HTR-8/SVneo (cell line): ENCODE measurements at places on chromosomes 2 and 18.

GRCh38 chr2:17959833-17960232 lies 81.4 kb downstream of the KCNS3 start:
- DNase-seq, result no peak

DNA sequence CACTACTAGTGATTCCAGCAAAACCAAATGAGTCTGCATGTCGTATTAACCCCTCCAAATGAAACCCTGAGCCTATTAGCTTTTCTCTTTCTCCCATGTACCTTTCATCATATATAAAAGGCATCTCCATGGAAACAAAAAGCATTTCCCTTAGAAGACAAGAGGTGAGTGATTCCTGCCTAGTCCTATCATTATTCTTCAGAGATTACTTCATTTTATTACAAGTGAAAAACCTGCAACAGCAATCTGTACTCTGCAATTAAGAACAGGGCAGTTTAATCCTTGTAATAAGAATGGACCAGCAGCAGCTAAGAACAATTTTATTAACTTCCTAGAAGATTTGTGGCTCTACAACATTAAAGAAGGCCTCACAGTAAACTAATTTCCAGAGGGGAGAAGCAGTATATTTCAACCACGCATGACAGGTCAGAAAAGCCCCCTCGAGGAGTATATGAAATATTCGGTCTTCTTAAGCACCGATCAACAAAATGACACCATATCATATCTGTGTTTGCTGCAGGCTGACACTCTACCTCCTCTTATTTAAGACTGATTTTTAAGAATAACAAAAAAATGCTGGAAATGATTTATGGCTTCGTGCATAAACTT lies 132.3 kb upstream of the TFPI start:
- no peak for DNase-seq

DNA sequence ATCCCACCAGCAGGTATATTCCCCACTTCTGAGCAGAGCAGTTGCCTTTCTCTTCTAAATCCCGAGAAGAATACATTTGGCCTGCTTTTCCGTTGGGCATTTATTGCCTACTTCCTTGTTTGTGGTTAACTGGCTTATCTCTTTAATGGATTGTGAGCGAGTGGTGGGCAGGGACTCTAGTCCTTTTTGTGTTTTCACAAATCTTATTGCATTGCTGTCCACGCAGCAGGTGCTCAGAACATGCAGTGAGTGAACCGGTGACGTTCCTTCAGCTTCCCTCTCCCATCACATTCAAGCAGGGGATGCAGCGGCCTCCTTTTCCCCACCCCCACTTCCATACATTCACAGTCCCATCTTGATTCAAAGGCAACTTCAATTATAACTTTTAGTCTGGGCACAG lies 28.9 kb upstream of the GAREM2 start:
- no peak for DNase-seq

DNA sequence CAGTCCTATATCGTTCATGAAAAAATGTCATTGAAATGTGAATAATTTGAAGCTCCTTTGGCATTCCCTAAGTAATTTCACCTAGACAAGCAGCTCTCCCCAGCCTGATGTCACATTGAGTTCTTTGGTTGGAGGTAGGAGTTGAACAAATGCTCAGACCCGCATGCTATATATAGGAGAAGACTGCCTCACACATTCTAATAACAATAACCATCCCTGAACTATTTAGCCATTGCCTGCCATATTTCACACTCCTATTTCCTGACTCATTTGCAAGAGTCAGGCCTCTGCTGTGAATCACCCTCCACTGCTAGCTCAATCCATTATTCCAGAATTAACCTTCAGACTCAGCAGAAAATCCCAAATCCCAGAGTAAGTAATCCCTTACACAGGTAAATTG lies 256.6 kb upstream of the ACVR2A start:
- DNase-seq, result peak; percentile 18

- DNase-seq, result no peak
These were observed 923.6 kb downstream of the CCDC85A start for GRCh38 chr2:57107353-57107752.

GRCh38 chr2:84827978-84828575 lies 52.8 kb downstream of the TRABD2A start:
- DNase-seq, result no peak

GRCh38 chr2:28809927-28810326 lies 707 bp upstream of the SPDYA start:
- no peak for DNase-seq

DNA sequence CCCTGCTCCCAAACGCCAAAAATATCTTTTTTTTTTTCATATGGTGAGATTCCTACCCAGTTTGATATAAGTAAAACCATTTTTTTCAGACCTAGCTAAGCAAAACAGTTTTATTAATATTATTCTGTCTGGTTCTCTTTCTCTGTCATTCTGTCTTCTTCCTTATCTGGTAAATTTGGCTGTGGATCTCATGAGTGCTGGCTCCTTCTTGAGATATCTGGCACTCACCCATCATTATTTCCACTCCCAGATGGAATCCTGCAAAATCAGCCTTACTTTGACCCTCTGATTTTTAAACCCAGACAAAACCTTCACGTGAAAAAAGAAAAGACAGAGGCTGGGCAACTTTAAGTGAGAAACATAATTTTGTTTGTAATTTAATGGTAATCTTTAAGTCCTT lies 373.6 kb downstream of the NYAP2 start:
- DNase-seq, result no peak

- peak; percentile 26 for DNase-seq
These were observed at the start of gene SERPINB7 for GRCh38 chr18:63775166-63775730. TSS of gene SERPINB7 (plus strand) at chr18:63775418. CDS start at chr18:63782373, 6,955 bp downstream.

DNA sequence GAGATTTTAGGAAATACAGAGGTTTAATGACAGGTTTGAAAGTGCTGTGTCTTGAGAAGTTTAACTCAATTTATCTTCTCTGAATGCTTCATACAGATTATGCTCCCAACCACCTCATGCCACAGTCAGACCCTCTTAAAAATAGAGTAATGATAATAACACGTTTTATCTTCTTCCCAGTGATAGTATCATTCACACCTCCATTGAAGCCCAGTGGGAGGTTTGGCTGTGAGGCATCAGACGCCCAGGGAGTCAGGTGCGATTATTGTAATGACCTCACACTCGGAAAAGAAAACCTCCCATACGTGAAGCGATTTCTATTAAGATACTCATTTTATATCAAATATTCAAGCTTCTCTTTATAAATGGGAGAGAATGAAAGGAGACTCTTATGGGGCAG lies 366.3 kb downstream of the SETBP1 start:
- no peak for DNase-seq

GRCh38 chr18:6785001-6785400 lies 55.5 kb downstream of the ARHGAP28 start:
- peak; percentile 21 for DNase-seq

- DNase-seq, result no peak
These were observed 721.9 kb upstream of the ACVR2A start for GRCh38 chr2:147122944-147123343.

GRCh38 chr18:63365876-63366212 lies 1.2 kb downstream of the KDSR start:
- peak; percentile 1 for DNase-seq

DNA sequence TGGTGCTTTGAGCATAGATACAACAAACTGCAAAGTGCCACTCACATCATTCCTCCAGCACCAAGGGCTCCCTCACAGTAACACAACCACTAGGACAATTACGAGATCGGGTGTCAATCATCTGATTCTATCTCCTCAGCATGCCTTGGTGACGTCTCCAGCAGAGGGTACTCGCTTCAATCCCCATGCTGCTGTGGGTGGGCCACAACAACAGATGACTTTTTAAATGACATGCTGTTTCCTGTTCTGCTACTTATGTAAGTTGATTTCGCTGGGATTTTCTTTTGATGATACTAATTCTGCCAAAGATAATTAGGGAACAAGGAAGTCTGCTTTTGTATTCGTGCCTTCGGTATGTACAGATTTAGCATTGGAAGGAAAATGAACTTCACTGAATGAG lies 1113.0 kb downstream of the BCL11A start:
- no peak for DNase-seq

GRCh38 chr2:121831841-121832240 lies 76.4 kb downstream of the TSN start:
- no peak for DNase-seq

DNA sequence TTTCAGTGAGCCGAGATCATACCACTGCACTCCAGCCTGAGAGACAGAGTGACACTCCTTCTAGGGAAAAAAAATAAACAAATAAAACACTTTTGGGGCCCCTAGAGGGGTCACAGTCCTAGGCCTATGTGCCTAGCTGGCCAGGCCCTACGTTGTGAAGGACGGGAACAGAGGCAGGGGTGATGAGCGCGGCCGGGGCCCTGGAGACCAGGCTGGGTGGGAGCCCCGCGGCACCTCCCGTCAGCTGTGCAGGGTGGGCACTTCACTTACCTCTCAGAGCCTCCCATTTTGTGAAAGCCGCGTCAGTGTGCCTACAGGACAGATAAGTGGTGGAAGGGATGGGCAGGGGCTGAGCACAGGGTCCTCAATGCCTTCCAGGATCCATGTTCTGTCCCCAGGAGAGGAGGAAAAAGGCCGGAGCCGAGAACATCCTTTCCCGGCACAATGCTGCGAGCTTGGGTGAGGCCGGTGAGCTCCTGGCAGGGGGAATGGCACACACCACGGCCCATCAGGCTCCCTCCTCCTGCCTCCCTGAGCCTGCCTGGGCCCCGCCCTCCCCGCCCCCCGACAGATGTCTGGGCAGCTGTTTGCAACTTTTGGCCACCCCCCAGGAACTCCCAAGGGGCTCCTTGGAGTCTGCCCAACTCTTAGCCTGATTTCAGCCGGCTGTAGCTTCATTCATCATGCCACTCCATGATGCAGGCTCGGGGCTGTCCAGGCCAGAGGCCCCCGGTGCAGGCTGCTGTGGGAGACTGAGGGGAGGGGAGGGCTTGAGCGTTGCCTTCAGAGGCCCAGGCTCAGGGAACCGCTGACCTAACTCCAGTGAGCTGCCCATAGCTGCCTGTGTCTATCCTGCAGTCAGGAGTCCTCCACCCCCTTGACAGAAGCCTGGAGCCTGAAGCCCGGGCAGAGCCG lies 196.5 kb downstream of the TFCP2L1 start:
- no peak for DNase-seq

- no peak for DNase-seq
These were observed 167.4 kb downstream of the CAPN13 start for GRCh38 chr2:30639836-30640235.

DNA sequence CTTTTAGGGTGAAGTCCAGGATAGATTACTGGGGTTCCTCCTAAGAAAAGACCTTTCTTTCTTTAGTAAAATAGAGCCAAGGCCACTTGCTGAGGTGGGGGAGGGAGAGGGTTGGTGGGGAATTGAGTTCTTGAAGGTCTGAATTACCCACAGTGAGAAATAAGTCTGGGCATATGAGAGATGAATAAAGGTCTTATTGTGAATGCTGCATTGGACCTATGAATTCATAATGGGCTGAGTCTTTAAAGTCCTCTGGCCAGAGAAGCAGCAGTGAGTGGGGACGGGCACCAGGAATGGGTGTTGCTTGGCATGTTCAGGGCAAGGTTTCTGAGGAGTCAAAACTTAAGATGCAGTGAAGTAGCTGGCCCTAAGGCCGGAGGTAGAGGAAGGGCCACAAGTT lies 10.5 kb downstream of the MAPRE3 start:
- DNase-seq, result no peak

DNA sequence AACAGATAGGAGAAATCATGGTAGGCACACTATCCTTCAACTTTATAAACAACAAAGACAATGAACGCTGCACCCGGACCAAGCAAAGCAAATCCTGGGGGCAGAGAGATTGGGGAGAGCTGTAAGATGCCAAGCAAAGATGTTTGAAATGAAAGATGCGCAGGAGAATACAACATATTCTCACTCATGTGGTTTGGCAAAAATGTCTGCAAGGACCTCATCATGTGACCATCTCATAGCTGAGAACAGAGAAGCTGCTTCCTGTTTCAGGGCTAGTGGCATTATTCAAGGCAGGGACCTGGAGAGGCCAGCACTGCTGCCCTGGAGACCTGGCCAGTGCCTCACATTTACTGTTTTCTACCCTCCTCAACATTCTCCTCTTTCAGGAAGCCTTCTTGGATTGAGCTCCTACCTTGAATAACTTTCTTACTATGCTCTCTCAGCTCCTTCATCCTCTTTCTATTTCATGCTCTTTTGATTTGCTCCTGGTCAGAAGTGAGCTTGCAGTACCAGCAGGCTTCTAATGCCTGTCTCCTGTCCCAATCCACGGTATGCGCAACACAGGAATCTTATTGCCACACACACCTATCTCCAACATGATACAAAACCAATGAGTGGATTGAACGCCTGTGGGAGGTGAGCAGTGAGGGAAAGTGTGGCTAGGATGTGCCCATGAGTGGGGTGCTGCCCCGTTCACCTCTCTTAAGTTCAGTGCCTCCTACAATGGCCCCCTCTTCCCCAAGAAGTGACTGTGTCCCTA lies 133.0 kb downstream of the CELF4 start:
- DNase-seq, result no peak

DNA sequence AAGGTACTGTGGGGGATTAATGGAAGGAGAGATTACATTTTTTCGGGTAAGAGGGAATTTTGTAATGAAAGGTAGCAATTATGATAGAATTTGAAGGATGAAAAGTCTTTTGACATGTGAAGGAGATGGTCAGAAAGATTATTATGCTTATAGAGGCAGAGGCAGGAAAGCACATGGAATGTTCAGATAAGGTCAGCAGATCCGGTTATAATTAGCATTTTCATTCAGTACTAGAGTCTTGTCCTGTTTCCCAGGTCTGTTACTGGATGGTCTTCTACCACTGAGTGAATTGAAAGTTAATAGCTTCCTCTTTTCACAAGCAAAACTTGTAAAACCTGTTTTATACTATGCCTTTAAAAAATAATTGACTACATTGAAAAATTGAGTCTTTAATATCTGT lies 116.9 kb downstream of the PHLPP1 start:
- DNase-seq, result no peak

DNA sequence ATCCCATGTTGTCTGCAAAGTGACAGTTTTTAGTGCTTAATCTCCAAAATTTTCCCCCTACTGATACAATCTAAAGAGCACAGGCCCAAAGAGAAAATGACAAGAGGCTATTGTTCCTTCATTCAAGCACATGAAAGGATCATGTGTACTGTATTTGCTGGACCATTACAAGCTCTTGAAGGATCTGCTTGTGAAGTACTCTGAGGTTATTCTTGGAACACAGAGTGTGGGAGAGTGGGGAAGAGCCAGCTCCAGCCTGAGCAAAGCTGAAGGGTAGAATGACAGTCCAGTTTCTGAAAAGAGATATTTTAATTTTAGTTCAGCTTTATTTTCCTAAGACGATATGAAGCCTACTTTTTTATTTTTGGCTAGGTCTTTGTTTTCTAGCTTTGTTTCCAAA lies 112.2 kb downstream of the GALNT3 start:
- no peak for DNase-seq

DNA sequence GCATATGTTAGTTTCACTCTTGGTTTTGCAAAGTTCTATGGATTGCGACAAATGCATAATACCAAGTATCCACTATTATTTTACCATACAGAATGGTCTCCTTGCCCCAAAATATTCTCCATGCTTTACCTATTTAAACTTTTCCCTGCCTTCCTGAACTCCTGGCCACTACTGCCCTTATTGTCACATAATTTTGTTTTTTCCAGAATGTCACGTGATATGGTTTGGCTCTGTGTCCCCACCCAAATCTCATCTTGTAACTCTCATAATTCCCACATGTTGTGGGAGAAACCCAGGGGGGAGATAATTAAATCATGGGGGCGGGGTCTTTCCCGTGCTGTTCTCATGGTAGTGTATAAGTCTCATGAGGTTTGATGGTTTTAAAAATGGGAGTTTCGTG lies 760.0 kb downstream of the METTL4 start:
- DNase-seq, result no peak

- DNase-seq, result peak; percentile 48
These were observed 86.0 kb downstream of the RBMS1 start for GRCh38 chr2:160407393-160408172.

GRCh38 chr2:164910101-164910899 lies 45.0 kb downstream of the SLC38A11 start:
- DNase-seq, result no peak
